Testis (tissue), 5 donors: ENCODE measurements at places on chromosomes 2 and 18. TPM values are rescaled to one million over a fixed set of nuclear protein-coding genes. Genes with fewer than 3 reads are reported as not detected.

PLEKHH2 gene
- 45.3 TPM for total RNA-seq

LGALSL gene
- total RNA-seq: 10.8 TPM

MEP1B gene
- 0.19 TPM for total RNA-seq

SKA1 gene
- 5.5 TPM for total RNA-seq

DLX1 gene
- total RNA-seq: not detected
